ENCODE measurements at places on chromosomes 4 and X.
A peak's percentile ranks its signal among the peaks of the same experiment; 100 is the strongest.

- no peak for DNase-seq
These were observed 7.1 kb upstream of the AREG start for GRCh38 chr4:74437866-74438265.

DNA sequence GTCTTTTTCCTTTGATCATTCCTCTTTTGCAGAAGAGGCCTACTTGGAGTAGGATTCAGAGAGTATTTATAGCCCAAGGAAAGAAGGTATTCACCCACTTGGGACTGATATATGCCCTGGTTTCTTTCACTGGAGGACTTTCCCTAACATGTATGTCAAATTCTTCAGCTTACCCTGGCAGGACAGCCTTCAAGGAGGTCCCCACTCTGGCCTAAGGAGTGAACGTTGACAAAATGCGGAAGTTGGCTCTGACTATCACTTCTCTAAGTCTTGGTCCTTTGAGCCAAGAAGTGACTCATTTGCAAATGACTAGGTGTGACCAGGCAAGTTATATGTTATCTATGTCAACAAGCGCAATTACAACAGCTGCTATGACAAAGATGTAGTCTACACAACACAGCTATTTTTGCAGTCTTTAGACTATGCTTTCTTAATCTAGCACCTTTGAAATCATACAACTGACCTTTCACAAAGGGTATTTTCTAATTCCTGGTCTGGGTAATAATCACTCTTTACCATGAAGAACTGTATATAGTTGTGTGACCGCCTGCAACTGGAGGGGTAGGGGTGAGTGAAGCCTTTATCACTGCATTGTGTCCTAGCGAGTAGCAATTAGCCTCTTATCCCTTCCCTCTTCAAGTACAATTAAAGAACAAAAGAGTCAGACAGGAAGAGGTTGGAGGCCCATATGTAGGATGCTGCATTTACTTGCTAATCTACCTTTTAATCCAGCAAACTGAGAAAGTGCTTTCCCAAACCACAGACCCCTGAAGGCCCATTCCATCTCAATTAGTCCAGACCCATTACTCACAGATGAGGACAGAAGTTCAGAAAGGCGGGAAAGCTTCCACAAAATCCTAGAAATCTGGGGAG is 50.1 kb downstream of the RASGEF1B start:
- DNase-seq: no peak

DNA sequence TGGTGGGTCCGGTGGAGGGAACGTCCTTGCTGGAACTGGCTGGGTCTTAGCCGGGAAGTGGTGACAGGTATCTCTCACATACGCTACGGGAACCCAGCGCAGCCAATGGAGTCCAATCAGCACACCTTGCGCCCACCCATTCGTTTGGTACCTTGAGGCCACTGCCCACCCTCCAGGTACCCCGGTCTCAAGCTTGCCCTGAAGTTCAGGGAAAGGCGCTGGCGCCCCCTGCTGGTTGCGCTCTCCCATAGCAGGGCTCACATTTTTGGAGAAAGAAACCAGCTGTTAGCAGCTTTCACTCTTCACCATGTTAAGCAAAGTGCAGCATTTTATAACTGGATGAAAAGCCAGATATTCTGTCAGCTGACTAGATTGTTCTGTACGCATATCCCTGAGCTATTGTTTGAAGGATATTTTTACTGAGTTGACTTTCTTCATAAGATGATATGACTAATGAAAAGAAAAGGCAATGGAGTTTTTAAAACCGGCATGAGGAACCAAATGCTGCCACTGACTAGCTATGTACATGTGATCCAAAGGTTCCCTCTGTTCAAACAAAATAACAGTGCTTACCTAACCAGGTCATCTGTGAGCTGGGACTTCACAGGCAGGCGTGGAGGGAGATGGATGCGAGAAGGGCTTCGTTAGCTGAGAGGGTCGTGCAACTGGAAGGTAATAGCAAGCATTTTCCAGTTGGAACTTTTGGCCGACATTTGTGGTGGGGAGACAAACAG is 43.7 kb downstream of the OTOP1 start:
- no peak for DNase-seq

DNA sequence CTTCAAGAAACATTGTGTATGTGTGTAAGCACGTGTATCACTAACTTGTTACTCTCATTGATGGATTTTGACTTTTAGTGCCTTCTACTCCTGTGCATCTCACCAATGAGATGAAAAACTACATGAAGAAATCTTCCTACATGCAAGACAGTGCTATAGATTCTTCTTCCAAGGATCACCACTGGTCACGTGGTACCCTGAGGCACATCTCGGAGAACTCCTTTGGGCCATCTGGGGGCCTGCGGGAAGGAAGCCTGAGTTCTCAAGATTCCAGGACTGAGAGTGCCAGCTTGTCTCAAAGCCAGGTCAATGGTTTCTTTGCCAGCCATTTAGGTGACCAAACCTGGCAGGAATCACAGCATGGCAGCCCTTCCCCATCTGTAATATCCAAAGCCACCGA is 86.5 kb downstream of the SLC10A6 start:
- no peak for DNase-seq

DNA sequence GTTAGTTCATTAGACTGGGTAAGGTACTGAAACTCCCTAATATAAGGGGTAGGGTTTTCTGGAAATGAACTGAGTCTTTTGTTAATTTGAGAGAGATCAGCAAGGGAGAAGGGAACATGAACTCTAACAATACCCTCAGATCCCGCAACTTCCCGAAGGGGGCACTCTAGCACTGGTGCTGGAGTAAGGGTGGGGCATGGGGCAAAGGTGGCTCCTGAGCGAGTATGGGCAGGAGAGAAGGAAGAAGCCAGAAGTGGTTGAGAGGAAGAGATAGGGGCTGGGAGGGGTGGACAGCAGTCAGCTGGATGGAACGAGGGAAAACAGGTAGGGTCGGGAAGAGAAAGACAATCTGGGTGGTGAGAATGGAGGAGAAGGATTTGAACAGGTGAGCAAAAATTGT is 183.2 kb upstream of the MAGEE2 start:
- no peak for DNase-seq

- no peak for DNase-seq
These were observed 102.4 kb upstream of the PLAC1 start for GRCh38 chrX:134760650-134761049.

DNA sequence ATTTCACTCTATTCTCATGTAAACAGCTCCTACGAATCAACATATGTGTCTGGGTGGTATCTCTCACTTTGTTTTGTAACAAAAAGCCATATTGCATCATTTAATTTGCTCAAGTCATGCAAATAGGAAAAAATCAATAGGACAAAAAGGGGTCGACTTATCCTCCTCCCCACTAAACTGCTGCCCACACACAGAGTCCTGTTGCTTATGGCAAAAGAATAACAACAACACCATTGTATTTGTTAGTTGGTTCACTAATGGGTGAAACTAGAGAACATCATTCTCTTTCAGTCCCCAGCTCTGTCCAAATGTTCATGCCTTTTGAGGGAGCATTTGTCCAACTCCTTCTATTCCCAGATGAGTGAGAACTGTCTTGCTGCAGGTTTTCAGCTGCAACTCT is 2.1 kb downstream of the HHIP start:
- peak; percentile 57 for DNase-seq

GRCh38 chr4:183637461-183637860 is 21.5 kb downstream of the RWDD4 start:
- no peak for DNase-seq

DNA sequence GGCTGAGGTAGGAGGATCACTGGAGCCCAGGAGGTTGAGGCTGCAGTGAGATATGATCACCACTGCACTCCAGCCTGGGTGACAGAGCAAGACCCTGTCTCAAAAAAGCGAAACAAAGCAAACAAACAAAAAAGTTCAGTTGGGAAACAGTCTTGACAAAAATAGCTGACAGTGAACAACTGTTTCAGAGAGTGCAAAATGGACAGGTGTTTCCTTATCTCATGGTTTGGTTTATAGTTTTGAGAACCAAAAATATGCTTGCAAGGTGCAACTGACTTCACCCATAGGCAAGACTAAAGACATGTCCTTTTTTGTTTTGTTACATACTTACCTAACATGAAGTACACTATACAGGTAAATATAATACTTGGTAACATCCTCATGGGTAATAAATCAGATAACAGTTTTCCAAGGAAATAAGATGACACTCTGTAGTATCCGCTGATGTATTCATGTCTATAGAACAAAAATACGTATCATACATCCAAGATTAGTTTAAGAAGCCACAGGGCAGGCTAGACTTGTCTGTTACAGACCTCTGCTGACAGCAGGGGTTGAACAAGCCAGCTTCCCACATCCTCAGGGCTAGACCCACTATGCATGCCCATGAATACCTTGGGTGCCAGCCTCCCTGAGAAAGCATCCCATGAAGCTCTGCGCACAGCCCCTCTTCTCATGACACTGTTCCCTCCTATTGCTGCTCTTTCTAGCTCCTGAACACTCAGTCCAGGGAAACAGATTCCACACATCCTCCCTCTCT is 59.3 kb downstream of the ABCG2 start:
- no peak for DNase-seq

DNA sequence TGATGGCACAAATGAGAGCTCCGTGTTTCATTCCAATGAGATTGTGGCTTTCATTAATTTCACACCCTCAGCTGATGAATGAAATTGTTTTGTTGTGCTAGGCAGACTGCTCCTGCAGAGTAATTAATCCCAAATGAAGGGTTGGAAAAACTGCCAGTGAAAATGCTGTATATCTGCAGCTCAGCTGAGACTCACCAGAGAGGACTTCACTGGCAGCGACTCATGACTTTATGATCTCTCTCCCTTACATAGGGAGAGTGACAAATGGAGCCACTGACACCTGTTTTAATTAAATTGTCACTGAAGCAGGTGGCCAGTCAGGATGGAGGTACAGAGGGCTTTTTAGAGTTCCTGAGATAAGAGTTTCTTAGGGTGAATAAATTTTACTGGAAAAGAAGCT is 24.8 kb downstream of the GRXCR1 start:
- DNase-seq: no peak

- DNase-seq: no peak
These were observed 119.7 kb downstream of the TEX13C start for GRCh38 chrX:125439194-125439849.

DNA sequence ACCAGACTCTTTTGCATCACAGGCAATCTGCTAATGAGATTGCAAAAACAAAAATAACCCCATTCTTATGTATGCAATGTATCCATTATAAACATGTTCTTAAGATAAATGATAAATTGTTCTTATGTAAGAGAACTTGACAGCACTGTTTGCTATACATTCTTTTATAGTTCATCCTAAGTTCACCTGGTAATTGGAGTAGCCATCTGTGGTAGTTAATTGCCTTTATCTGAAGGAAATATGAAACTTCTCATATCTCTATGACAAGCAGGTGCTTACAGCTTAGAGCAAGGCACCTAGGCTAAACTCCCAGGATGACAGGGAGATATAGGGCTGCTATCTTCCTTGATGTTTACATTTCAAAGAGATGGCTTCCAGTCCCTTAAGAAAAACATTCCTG is 21.3 kb upstream of the CLCN5 start:
- no peak for DNase-seq

DNA sequence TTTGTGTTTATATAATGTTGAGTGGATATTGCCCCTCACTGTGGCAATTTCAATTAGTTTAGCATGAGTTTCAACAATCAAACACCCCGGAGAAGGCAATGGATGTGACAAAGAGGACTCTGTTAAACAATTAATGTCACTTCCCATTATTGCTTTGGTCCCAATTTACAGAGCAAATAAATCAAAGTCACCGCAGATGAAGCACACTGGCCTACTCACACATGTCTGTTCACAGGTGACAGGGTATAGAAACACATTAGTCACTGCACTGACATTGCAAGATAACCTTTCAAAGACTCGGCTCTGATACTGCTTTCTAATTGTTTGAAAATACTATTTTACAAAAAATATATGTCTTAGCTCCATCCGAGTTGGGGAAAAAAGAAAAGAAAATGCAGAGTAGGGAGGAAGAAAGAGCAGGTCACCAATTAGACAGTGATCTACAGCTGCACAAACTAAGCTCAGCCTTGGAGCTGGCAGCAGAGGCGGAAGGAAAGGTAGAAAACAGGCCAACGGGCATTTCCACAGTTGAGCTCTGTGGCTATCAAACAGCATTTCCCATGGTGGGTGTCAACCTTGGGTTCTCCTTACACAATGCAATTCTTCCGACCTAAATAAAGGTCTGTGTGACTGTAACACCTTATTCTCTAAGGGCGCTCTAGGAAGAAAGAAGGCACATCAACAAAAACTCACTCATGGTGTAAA is 53.9 kb downstream of the PPARGC1A start:
- no peak for DNase-seq

- peak; percentile 75 for DNase-seq
These were observed at the start of gene ZIC3 for GRCh38 chrX:137565921-137566745. Gene ZIC3 (plus strand): TSS chrX:137566127. CDS start chrX:137566692, 565 bp downstream.

- no peak for DNase-seq
These were observed 265.0 kb upstream of the FAT4 start for GRCh38 chr4:125049711-125050110.

DNA sequence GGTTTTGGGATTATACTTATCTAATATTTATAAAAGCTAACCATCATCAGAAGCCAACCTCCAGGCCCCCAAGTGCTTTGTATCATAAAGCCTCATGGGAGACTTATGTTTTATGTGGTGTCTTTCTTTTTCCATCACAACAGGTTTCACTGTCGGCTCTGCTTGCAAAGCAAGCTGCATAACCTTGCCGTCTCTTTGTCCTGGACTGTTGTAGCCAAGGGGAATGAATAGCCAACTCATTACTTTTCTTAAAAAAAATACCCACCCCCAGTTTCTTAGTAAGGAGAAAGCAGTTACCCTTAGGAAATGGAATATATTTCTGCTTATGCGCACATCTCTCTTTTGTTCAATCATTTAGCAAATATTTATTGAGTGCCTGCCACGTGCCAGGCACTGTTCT is 40.7 kb downstream of the FAM184B start:
- no peak for DNase-seq

DNA sequence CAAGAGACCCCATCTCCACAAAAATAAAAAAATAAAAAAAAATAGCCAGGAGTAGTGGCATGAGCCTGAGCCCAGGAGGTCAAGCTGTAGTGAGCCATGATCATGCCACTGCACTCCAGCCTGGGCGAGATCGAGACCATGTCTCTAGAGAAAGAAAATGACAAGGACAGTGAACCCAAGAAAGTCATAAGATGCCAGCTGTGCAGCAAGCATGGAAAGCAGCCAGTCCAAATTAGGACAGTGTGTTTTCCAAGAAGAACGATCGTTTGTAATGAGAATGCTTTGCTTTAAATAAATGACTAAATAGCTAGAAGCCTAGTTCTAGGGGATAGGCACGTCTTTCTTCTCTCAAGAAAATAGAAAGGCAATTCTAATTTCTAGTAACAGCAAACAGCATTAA is 58.4 kb upstream of the MSANTD1 start:
- DNase-seq: peak; percentile 18

GRCh38 chr4:40825014-40825838 is 75.5 kb downstream of the NSUN7 start:
- no peak for DNase-seq

GRCh38 chrX:110123331-110123782 is 120.4 kb downstream of the TMEM164 start:
- DNase-seq: no peak

- DNase-seq: no peak
These were observed 137.2 kb upstream of the ETNPPL start for GRCh38 chr4:108900018-108900580.

DNA sequence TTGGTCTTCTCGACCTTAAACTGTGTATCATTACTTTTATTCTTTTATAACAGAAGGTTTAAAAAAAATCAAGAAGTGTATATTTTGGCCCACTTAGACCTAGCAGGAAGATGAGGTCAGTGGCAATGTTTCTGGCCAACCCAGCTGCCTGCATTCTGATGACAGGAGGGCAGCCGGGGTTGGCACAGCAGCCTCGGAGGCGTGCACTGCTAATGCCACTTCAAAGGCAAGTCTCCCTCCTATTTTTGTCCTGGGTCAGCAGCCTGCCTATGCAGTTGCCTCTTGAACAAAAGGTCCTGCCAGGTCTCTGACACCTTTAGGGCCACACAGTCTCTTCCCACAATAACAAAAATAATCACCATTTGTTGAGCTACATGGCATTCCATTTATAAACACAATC is 89.4 kb upstream of the MYOZ2 start:
- no peak for DNase-seq

All from midbrain (tissue), 1 donor.